ENCODE measurements at places on chromosomes 2 and 18.
A peak's percentile ranks its signal among the peaks of the same experiment; 100 is the strongest.

DNA sequence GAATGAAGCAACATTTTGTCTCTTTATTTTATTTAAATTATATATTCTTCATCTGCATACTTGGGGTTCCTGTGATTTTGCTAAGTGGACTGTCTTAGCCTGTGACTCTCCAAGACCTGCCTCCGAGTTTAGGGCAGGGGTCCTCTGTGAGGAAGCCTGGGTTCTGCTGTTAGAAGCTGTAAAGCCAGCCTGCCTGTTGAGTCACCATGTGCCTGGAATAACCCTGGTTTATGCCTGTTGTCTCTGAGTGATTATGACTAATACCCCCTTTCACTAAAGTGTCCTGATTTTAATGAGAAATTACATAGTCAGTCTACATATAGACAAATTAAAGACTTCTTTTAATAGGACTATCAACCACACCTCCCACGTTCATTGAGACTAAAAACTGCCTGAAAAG lies 369.1 kb downstream of the ZNF521 start:
- no peak for DNase-seq

DNA sequence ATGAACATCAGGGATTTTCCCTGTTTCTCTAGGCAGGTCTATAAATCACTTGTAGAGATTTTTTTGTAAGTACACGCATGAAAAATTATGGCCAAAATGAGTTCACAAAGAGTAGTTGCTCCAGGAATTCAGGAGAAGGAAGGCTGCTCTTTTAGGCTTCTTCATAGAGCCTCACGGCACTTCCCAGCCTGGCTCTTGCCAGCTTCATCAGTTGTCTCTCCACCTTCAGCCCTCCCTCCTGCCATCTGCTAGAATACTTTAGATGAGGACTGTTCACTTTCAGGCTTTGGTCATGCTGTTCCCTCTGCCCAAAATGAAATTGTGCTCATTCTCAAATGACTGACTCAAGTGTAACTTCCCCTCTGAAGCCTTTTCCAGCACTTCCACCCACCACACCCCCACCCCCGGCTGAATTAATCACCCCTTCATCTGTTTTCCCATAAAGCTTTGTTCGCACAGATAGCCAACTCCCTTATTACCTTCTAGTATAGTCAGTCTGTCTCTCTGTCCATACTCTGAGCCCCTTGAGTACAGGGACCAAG lies 1.8 kb upstream of the ABCA12 start:
- DNase-seq: no peak

DNA sequence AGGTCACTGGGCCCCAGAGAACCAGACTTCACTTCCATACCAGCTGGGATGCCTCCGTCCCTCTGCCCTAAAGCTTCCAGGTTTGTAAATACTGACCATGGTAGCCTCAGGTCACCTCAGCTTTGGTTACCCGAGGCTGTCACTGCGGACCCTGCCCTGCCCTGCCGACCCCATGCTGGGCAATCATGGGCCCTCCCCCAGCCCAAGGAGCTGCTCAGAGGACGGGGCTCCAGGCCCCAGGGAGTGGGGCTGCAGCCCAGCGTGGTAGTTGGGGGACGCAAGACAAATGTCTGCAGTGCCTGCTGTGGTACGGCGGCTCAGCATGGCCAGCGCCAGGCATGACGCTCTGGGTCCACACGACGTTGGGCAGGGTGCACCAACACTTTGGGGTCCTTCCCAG lies 25.3 kb downstream of the RAMP1 start:
- DNase-seq: no peak

DNA sequence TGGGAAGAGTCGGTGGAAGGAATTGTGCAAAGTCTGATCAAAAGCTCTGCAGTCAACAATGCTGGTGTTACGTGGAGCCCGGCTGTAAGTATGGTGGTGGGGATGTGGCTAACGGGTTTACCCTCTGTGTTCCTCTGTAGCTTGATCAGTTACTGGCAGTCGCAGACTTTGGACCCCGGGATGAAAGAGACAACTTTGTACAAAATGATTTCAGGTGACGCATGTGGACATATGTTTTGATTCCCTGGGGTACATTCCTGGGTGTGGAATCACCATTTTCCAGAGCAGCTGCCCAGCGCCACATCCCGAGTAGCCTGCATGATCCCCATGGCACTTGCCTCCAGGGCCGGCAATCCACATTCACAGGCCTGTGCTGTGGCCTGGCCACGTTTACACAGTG lies 9.8 kb downstream of the RBFA start:
- no peak for DNase-seq

- no peak for DNase-seq
Measured at GRCh38 chr2:57602733-57603132, 443.9 kb upstream of the VRK2 start.

GRCh38 chr2:216549926-216550690 lies 51.5 kb downstream of the RPL37A start:
- no peak for DNase-seq

DNA sequence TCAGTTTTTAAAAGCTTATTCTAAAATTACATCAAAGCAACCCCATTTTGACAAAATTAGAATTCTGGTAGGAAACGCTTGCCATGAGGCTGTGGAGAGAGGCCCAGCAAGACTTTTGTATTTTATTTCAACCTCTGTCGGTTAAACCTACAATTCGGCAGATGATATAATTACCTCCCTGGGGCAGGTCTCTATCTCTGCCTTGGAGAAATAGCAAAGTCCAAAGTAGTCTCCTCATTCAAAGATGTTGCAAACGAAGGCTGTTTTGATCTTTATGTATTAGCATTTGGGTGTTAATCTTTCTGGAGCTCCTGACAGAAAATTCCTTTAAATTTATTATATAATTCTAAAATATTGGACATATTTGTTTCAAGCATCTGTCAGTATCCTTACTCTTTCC lies 35.6 kb downstream of the GALM start:
- DNase-seq: no peak

GRCh38 chr2:80231421-80231820 lies 73.1 kb downstream of the LRRTM1 start:
- DNase-seq: no peak

- no peak for DNase-seq
Measured at GRCh38 chr2:183219888-183220287, 95.6 kb downstream of the NUP35 start.

DNA sequence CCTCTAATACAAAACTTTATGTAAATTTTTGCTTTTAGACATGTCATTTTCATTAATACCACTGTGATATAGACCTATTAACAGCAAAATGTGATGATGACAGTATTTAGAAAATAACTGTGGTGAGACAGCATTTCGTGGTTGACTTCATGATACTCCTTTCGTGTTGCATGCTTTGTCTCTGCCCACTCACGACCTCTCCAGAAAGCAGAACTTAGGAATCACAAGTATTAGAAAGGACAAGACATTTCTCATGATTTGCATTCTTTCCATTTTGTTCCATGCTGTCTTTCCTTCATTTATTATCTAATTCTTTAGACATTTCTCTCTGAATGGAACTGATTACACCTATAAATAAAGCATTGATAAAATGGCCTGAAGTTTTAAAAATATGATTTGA lies 85.2 kb upstream of the POU3F3 start:
- no peak for DNase-seq

GRCh38 chr2:74131901-74132300 lies 15.8 kb downstream of the BOLA3 start:
- DNase-seq: no peak

DNA sequence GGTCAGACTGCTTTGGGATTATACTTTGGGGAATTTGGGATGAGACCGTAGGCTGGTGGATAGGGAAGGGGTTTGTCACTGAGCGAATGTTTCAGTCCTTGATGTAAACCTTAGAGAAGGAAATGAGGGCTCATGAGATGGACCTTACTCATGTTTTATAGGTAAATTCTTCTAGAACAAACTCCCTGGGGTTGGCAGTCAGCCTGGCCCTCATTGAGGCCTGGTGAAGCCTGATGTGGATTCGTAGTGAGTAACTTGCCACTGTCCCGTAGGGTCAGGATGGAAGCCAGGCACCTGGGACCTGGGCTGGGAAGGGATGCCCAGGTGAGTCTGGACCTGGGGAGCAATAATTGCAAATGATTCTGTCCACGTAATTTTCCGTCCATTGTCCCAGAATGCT lies 258.3 kb downstream of the LPIN1 start:
- DNase-seq: no peak

- DNase-seq: no peak
Measured at GRCh38 chr18:966759-967576, 62.3 kb downstream of the ADCYAP1 start.

DNA sequence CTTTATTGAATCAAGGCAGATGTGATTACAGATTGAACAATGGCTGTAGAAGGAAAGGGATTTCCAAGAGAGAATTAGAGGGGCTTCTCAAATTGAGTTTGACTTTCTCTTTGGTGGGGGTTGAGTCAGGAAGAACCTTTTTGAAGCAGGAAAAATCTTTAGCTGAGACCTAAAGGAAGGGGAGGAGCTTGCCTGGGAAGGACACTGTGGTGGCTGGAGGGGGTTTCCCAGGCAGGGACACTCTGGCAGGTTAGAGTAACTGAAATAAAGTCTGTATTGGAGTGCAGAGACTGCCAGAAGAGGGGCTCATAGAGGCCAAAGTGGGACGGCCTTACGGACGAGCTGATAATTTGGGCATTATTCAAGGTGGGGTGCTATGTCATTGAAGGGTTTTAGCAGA lies 69.3 kb downstream of the NEDD4L start:
- DNase-seq: no peak

DNA sequence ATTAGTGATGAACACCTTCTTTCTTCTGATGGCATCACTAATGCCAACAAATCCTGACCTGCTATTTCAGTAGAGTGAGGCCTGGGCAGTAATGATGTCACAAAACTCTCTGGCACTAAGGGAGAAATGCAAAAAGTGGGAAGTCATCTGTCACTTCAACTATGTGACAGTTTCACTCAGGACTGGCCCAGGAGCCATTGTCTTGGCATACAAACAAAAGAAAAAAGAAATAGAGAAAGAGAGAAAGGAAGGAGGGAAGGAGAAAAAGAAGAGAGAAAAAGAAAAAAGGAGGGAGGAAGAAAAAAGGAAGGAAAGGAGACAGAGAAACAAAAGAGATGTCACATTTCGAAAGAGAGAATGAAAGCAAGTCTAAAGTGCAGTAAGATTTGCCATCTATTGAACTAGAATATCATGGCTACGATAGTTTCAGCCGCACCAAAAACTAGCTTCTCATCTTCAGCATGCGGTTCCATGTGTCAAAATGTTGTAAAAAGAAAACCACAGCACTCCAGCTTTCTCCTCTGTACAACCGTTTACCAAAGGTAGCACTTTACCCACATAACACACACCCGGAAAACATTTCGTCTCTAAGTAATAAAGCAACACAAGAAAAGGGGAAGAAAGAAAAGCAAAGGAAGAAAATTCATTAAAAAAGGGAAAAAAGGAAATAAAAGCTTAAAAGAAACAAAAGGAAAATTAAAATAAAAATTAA lies 50.1 kb downstream of the CD226 start:
- no peak for DNase-seq

GRCh38 chr2:169302364-169302763 lies 60.0 kb downstream of the LRP2 start:
- no peak for DNase-seq

GRCh38 chr2:19158896-19159295 lies 199.5 kb downstream of the OSR1 start:
- no peak for DNase-seq

GRCh38 chr2:148667113-148667836 lies 22.7 kb downstream of the EPC2 start:
- DNase-seq: no peak

DNA sequence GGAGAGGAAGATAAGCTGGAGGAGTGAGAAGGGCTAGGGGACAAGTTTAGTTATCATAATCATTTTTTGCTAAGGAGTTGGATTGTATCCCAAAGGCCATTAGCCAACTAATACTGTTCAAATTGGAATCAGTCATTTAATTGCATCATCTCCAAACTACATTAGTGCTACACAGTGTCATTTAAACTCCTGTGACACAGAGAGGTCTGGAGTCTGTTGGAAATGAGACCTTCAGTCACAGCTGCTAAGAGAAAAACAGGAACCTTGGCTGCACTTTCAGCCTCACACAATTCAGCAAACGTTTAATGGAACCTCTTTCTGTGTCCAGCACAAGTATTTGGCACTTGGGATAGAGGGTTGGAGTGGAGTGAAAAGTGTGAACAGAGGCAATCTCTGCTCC lies 175.5 kb upstream of the MGAT5 start:
- DNase-seq: no peak

DNA sequence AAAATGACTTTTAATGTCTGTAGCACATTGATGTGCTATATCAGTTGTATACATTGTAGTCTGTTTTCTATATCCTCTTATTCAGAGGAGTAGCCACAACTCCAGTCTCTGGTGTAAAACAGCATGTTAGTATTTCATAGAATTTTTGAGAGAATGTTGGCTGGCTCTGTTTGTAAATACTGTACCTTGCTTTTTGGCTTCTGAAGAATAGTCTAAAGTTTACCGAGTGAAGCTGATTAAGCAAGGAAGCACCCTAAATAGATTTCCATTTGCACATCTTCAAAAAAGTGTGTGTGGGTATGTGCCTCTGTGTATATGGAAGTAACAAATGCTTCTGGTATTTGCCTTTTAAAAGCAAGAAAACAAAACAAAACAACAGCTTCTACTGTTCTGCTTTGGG lies 50.5 kb downstream of the MAP4K4 start:
- no peak for DNase-seq

DNA sequence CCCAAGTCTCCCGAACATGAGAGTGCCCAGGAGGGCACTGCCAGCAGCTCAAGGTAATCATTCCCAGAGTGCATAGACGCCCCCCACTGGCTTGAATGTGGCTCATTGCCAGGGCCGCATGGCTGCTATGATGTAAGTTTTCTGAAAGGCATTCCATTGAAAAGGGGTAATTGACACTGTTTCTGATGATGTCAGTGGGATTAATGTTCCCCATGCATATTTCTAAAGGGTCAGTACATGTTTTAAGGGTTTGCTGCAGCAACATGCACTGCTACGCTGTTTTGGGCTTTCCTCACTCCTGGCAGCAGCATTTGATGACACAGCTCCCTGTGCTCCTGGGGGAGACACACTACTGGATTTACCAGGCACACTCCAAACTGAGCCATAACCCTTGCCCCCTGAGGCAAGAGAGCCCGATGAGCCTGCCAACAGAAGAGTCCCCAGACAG lies 36.7 kb downstream of the KIAA2012 start:
- peak; percentile 56 for DNase-seq

DNA sequence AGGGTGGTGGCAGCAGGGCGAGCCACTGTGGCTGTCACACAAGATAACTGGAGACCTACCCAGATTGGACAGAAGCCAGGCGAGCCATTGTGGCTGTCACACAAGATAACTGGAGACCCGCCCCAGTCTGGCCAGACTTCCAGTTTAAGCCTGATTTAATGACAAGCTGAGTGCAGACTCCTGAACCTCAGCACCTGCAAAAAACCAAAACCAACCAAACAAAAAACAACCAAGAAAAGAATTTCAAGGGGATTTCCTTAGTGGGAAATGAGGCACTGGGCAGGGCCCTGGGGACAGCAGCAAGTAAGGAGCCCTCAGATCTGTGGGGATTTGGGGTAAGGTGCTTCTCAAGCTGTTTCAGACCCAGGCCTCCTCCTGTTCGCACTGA lies 95.2 kb upstream of the BOD1L2 start:
- no peak for DNase-seq

- DNase-seq: no peak
Measured at GRCh38 chr2:218188528-218188927, 21.8 kb upstream of the CXCR1 start.

All from psoas muscle (tissue), 8 donors.